GM20000 (cell line): ENCODE measurements at places on chromosomes 12 and 14.

- no peak for DNase-seq
These were observed 157.6 kb upstream of the LRFN5 start for GRCh38 chr14:41449066-41449465.

GRCh38 chr14:50769863-50770500 lies 61.0 kb downstream of the NIN start:
- no peak for DNase-seq

- no peak for DNase-seq
These were observed 107.8 kb downstream of the BMP4 start for GRCh38 chr14:53848854-53849253.

DNA sequence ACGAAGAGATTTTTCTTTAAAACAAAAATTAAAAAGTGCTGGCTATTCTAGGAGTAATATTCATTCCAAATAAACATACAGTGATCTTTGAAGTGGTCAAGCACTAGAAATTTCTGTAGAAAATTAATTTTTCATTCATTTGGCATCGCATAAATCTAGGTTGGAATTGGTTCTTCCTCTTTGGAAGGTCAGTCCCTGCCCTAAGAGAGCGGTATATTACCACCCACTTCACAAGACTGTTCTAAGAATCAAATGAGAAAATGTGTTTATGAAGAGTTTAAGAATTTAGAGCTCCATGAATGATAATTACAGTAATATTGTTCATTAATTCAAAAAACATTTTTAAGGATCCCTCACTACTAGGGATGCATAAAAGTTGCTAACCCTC lies 444 bp upstream of the GEMIN2 start:
- DNase-seq: no peak

DNA sequence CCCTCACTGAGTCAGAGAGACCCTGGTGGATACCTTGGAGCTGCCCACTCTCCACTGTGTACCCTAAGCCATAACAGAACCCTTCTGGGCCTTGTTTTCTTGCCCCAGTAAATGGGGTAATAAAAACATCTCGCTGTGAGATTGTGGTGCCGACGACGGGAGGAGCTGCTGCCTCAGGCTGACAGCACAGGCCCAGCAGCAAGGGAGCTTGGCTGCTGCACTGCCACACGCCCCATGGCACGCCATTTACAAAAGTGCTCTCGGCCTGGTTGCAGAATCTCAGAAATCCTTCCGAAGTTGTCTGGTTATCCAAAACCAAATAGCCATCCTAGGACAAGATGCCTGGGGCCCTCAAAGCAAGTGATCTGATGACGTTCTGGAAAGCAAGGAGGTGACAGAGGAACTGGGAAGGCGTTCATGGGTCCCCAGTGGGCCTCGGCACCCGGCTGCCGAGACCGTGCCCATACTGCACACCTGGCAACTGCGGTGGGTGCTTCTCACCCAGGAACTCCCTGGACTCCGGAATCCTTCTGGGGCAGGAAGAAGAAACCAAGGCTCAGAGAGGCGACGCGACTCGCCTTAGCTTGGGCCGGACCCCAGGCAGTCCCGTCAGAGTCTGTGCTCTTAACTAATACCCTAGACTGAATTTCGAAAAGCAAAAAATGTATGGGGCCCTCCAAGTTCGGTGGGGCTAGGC lies 26.7 kb downstream of the CHGA start:
- no peak for DNase-seq

- no peak for DNase-seq
These were observed 174.1 kb upstream of the EEA1 start for GRCh38 chr12:93103154-93103553.

DNA sequence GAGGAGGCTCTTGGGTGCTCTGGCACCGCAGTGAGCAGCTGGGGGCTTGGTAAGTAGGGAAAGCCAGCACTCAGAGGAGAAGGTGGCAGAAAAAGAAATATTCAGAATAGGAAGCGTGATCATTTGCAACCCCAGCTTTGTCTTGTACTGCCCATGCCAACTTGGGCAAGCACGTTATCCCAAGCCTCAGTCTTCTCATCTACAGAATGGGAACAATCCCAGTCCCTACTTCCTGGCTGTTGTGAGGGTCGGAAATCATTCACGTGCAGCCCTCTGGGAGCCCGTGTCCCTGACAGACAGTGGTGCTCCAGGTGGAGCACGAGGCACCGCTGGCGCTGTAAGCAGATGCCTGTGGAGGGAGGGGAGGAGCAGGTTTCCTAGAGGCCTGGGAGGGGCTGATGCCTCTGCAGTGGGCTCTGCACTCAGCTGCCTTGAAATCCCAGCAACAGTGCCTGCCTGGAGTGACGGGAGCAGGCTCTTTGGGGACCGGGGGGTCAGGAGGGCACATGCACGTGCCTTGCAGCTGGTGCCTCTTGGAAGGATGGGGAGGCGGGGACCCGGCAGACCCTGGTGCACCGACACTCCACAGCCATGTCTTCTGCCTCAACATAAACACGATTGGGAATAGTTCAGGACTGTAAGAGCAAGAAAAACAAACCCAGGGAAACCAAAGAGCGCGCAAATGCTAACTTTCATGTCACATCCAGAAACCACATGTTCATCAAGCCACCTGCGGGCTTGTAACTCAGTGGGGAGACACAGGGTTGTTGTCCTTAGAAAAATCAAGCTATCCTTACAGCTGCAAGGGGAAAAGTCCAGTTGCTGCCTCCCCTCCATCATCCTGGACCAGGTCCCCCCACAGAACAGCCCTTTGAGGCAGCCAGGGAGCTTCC lies 86.5 kb upstream of the DIO3 start:
- DNase-seq: no peak

GRCh38 chr12:26732005-26732908 lies 100.7 kb downstream of the ITPR2 start:
- DNase-seq: peak; percentile 33

DNA sequence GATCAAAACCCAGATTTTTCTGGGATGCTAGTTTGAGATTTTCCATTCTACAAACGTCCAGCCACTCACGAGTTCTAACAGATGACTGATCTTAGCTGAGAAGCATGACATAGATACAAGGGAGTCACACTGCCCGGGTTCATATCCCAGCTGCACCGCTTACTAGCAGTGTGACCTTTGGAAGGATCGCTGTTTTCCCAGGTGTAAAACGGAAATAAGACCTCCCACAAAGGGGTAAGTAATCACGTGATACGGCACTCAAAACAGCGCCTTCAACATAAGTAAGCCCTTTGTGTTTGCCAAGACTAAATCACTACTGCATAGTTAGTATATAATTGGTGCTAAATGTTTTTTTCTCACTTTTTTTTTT lies 624 bp upstream of the PWP1 start:
- DNase-seq: no peak

DNA sequence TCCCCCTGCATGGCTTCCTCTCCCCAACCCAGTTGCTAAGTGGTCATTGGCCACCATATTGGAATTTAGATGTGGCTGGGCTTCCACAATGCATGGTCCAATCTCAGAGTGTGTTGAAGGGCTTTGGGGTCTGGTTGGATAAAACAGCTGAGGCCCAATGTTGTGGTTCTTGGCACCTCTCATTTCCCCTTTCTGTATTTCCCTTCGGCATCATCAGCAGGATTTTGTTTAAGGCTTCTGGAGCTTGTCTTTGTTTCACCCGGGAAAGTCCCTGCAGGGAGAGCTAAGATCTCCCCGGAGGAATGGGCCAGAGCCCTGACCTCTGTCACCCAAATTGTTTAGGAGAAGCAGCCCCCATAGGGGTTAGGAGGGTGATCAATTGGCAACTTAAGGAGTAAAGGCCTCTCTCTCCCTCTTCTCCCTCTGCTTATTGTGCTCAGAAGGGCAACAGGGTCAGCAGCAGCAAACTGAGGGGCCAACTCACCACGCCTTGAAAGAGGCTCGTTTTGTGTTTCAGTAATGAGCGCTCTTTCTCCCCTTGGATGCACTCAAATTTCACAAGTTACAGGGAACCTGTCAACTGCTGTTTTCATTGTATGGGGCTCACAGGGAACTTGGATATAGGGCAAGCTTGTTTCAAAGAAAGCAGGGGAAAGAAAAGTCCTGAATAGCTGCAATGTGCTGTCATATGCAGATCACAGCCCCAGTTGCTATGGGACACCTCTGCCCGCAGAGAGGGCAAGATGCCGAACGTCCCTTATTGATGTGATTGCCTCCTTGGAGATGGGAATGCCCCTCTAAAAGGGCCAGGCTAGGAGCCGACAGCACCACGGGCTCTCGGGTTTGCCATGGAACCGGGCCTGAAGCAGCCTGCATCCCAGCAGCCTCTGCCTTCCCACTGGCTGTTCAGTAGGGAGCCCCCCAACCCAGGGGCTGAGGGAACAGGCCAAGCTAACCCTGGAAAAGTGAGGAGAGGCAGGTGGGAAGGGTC lies 223.7 kb downstream of the ZFP36L1 start:
- DNase-seq: no peak

- DNase-seq: no peak
These were observed 966.1 kb downstream of the FSCB start for GRCh38 chr14:43540948-43541347.

GRCh38 chr12:65494537-65494936 lies 216.1 kb downstream of the MSRB3 start:
- DNase-seq: no peak

GRCh38 chr14:79670811-79671210 lies 540.5 kb downstream of the DIO2 start:
- DNase-seq: no peak

GRCh38 chr14:60651086-60651795 lies 2.0 kb upstream of the SIX1 start:
- DNase-seq: peak; percentile 14

GRCh38 chr14:53879022-53879686 lies 77.5 kb downstream of the BMP4 start:
- no peak for DNase-seq

- no peak for DNase-seq
These were observed 55.8 kb downstream of the MIA2 start for GRCh38 chr14:39289523-39289922.

GRCh38 chr12:123908884-123909725 lies 63.5 kb downstream of the CCDC92 start:
- DNase-seq: no peak

DNA sequence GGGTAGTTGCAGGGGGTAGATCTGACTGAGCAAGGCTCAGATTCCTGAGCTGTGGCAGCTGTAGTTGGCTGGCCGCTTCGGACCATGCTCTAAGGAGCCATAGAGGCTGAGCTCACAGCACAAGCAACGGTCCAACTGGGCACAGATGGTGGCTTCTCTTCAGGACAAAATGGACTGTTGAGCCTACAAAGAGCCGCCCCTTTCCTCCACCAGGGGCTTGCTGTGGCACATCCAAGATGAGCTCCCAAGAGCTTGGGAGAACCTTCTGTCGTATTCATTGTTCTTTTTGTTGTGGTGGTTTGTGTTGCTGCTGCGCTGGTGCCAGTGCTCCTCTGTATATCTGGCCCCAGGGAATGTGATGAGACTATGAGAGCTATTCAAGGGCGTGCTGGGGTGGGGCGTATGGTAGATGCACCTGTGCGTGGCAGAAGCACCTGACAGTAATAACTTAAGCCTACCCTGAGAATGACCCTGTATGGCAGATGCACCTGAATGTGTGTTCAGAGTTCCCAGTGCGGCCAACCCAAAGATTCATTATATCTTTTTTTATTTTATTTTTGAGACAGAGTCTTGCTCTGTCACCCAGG lies 17.8 kb upstream of the LGALS3 start:
- DNase-seq: no peak

DNA sequence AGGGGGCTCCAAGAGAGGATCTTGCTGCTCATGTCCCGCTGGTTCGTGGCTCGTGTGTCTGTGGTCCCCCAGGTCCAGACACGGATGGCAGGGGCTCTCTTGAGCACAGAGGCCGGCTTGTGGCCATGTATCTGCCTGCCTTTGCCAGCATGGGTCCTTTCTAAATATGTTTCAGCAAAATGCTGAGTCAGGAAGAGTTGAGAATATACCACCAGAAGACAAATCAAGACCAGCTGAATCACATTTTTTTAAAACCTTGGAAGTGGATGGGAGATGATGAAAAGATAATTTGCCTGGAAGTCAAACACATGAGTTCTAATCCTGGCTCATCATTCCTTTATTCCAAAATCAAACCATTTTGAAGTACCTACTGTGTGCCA lies 58.0 kb downstream of the NUAK1 start:
- DNase-seq: no peak
